ENCODE measurements at places on chromosomes 6 and 20.

DNA sequence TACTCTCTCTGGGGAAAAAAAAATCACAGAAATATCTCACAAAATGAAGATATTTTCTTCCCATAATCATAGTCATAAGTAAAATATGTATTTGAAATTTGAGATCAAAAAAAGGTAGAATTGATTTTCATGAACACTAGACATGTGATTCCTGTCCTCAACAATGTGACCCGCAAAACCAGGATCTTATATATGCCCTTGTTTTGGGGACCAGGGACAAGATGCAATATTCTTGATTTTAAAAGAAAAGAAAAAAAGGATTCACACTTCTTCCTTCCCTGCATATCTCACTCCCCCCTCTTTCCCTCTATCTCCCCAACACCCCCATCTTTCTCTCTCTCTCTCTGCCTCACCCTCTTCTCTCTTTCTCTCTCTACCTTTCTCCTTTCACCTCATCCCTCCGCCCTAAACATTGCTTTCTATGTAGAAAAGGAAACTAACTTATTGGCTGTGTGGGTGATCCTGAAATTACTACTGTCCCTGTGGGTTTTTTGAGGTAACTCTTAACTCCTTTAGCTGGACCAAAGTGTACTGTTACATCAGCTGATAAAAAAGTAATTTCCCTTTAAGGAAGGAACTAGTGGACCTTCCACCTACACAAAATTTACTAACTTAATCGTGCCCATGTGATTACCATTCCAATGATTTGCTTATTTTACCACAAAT is 85.6 kb downstream of the AIG1 start:
- no peak for DNase-seq

- no peak for DNase-seq
Observed at GRCh38 chr6:84258866-84259265, 31.4 kb upstream of the CEP162 start.

DNA sequence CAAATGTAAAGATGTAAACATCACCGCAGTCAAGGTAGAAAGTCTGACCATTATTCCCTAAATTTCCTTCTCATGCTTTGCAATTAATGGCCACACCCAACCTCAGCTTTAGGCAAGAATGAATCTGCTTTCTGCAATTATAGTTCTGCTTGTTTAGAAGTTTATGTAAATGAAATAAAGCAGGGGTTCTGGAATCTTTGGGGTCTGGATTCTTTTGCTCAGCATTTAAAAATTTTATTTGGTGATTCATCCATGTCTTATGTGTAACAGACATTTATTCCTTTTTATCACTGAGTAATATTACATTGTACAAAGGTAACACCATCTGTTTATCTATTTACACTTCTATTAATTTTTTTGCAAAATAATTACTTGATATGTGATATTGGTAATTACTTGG is 613.6 kb downstream of the UTRN start:
- no peak for DNase-seq

DNA sequence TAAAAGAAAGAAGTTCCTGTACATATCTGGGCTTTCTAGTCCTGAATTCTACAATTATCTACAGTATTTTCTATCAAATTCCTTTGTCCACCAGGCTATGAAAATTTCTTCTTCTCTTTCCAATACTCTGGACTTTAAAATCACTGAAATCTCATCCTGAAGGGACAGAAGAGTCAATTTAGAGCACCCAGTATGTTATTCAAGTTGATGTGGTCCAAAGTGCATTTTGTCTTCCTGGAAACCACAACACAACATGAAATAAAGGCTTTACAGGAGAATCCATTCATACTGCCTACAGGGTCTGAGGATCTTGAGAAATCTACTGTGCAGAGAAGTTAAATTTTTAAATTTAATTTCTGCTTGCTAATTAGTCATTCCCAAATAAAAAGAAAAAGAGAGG is 94.9 kb upstream of the ADGRF1 start:
- no peak for DNase-seq

DNA sequence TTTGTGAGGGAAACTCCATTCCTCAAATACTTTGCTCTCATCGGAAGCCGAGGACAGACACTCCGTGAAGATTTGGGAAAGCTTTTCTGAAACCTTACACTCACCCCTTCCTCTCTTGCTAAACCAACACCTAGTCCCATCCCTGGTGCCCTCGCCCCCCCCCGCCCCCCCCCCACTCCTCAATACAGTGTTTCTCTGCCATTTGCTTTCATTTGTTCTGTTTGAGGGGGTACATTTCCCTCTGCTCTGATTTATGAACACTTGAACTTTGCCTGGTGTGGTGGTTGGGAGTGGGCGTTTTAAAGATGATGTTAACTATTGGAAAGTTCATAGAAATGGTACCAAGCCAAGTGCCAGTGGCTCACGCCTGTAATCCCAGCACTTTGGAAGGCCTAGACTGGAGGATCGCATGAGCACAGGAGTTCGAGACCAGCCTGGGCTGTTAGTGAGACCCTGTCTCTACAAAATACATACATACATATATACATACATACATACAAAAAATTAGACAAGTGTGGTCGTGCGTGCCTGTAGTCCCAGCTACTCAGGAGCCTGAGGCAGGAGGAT is 1.1 kb downstream of the RAB32 start:
- no peak for DNase-seq

- no peak for DNase-seq
Observed at GRCh38 chr6:15375638-15376290, 129.9 kb downstream of the JARID2 start.

DNA sequence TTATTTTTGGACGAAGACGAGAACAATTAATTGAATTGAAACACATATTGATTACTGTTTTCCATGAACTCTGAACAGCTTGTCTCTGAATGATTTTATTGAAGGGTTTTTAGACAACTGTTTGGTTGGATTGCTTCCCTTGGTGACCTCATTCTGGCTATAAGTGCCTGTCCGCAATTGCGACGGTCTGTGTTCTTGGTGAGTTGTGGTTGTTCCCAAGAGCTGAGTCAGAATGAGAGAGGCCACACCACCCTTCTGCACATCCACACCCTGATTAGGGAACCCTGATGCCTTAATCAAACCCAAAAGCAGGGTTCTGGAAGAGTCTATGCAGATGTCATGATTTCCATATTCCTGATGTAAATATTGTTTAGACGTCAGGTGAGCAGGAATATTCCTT is 747.0 kb downstream of the PTPRT start:
- no peak for DNase-seq

DNA sequence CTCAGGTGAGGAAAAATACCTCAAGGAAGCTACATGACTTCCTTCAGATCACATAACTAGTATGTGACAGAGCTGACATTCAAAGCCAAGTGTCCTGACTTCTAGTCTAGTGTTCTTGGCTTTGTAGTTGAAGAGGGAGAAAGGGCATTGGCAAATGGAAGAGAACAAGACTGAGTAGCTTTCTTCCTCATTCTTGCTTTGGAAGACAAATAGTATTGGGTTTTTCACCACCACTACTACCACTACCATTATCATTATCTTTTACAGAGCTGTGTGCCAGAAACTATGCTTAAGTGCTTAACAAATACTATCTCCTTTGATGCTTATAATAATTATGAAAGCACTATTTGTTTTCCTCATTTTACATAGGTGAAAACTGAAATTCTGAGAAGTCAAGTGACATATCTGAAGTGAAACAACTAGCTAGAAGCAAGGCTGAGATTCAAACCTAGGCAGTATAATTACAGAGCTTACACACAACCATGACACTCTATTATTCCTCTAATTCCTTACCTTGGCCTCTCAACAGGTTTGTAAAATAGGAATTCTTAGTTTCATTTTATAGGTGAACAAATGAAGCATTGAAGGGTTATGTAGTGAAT is 6.8 kb downstream of the ACSS2 start:
- no peak for DNase-seq

- no peak for DNase-seq
Observed at GRCh38 chr20:58619077-58619863, 31.8 kb upstream of the STX16 start.
